ENCODE measurements at places on chromosomes 7 and 10. TPM values are rescaled to one million over a fixed set of nuclear protein-coding genes. Genes with fewer than 3 reads are reported as not detected.
A peak's percentile ranks its signal among the peaks of the same experiment; 100 is the strongest.

Gene RNF148
- total RNA-seq, result 10.2 TPM

Gene CUBN
- 1.7 TPM for total RNA-seq

DNA sequence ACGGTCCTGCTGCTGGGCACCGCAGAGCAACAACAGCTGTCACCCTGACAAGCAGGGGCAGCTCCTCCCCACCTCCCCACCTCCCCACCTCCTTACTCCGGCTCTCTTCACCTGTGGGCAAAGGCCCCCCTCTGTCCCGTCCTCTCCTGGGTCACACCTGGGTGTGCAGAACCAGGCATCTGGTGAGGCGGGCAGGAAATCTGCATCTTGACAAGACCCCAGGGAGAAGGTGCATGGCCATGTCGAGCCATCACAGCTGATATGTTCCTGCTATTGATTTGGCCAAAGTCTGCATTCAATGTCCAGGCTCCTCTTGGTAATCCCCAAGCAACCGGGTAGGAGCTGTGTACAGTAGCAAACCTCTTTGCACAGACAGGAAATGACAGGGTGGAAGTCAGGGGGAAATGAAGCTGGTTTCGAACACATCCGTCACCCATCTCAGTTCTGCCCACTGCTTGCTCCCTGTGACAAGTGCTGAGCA lies 554.2 kb downstream of the DNAJB6 start:
- no peak overlapping the region for H3K4me3 ChIP-seq
- H3K27me3 ChIP-seq, result no peaks in the 10 kb centered on the region
- H3K4me1 ChIP-seq, result no peaks in the 10 kb centered on the region
- H3K27ac ChIP-seq, result no peak overlapping the region
- DNase-seq, result no peak
- H3K36me3 ChIP-seq, result no peaks in the 10 kb centered on the region

DNA sequence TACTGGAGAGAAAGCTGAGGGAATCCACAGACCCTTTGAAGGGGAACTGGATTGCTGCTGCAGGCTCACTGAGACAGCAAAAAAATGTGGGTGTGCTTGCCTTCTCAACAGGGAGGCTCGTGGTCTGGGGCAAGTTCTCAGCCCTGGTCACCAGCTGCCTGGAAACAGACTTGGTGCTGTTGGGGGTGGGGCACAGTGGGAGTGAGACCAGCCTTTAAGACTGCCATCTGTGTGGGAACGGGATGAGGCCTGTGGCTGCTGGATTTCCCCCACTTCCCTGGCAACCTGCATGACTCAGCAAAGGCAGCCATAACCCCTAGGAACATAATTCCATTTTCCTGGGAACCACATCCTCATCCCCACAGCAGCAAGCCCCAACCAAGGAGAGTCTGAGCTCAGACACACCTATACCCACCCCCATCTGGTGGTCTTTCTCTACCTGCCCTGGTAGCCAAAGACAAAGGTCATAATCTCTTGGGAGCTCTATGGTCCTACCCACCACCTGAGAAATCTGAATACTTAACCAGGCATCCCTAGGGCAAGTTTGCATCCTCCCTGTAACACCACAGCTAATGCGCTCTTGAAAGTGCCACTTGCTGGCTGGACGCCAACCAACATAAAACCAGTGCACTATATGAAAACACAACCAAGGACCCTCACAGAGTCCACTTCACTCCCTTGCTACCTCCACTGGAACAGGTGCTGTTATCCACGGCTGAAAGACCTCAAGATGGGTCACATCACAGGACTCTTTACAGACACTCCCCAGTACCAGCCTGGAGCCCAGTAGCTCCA lies 45.0 kb upstream of the TFEC start:
- no peaks in the 10 kb centered on the region for H3K36me3 ChIP-seq
- no peak for DNase-seq
- H3K27ac ChIP-seq, result no peak overlapping the region
- H3K4me1 ChIP-seq, result no peaks in the 10 kb centered on the region
- no peaks in the 10 kb centered on the region for H3K27me3 ChIP-seq

Gene NPY4R
- 2.6 TPM for total RNA-seq

GRCh38 chr7:15862781-15863165 lies 176.3 kb upstream of the MEOX2 start:
- H3K4me3 ChIP-seq, result no peak overlapping the region
- DNase-seq, result no peak
- H3K4me1 ChIP-seq, result peaks cover 11% of the 10 kb centered on the region

DNA sequence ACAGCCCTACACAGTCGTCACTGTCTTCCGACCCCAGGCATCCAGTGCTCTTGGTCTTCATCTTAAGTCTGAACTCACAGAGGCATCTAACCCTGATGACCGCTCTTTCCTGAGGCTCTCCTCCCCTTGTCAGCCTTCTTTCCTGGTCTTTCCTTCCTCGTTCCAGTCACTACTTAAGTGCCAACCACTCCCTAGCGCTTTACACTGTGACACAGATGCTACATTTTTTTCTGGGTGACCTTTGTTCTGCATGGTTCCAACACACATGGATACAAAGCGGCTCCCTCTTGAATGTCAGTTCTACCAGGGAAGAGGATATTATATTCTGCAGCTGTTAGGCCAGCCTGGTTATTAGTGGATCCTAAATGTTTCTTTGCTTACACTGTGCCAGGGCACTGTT lies 12.7 kb downstream of the YWHAG start:
- no peak overlapping the region for H3K4me3 ChIP-seq
- H3K27ac ChIP-seq, result peak overlapping the region; percentile 85
- H3K27me3 ChIP-seq, result no peaks in the 10 kb centered on the region

DNA sequence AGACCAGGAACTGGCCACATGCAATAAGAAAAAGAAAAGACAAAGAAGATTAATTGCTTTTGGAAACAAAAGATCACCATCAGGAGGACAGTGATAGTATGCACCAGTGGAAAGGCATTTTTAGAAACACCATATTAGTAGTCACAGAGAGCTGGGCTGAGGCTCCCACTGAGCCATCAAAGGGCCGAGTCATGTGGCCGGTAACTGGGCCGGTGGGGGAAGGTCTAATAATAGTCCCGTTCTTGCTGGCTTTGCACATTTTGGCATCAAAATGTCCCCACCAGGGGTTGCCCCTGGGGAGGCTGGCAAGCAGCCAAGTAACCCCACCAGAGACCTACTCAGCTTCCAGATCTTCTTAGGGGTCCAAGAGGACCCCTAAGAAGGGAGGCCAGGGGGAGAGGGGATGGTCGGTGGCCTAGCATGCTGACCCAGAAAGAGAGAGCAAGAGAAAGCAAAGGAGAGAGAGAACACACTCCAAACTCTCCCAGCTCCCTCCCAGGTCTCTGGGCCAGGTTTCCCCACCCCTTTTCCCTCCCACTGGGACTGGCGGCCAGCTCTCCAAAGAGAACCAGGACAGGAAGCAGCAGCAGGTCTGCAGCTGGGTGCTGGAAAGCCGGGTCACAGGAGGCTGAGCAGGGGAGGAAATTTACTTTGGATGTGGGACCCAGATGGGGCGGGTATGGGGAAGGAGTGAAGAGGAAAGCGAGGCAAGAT lies 70.2 kb upstream of the FGFR2 start:
- H3K27ac ChIP-seq, result no peak overlapping the region
- peak; percentile 80 for DNase-seq
- H3K4me3 ChIP-seq, result no peak overlapping the region
- H3K36me3 ChIP-seq, result no peaks in the 10 kb centered on the region

Gene UCN3
- total RNA-seq, result 0.28 TPM

GRCh38 chr10:132497861-132498561 lies 39.6 kb upstream of the INPP5A start:
- H3K27ac ChIP-seq, result no peak overlapping the region
- no peaks in the 10 kb centered on the region for H3K36me3 ChIP-seq
- peaks cover 53% of the 10 kb centered on the region for H3K4me1 ChIP-seq
- DNase-seq, result peak; percentile 48

Gene CALD1
- 173 TPM for total RNA-seq

- H3K4me3 ChIP-seq, result no peak overlapping the region
- DNase-seq, result no peak
- H3K27me3 ChIP-seq, result no peaks in the 10 kb centered on the region
- H3K27ac ChIP-seq, result no peak overlapping the region
- H3K4me1 ChIP-seq, result no peaks in the 10 kb centered on the region
These were observed 75.6 kb upstream of the INSIG1 start for GRCh38 chr7:155222061-155222460.

DNA sequence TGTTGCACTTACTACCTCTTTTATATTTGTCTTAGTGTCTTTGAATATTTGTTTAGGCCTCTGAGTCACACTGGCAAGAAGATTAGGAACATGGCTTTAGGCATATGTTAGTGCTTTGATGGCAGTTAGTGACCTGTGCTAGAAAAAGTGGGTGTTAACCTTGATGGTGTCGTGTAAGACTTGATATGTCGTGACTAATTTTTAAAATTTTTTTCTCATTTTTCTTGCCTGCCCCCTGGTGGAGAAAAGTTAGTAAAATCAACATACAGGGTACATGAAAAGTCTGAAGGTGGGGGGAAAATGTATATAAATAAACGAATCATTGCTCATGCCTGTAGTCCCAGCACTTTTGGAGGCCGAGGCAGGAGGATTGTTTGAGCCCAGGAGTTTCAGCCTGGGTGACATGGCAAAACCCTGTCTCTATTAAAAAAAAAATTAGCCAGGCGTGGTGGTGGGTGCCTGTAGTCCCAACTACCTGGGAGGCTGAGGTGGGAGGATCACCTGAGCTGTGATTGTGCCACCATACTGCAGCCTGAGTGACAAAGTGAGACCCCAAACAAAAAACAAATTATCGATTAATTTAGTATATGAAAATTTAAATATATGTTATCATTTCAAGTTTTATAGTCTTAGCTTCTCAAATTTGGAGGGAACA lies 44.6 kb downstream of the TAX1BP1 start:
- DNase-seq, result no peak
- no peaks in the 10 kb centered on the region for H3K27me3 ChIP-seq
- no peaks in the 10 kb centered on the region for H3K36me3 ChIP-seq
- no peaks in the 10 kb centered on the region for H3K4me1 ChIP-seq
- no peak overlapping the region for H3K27ac ChIP-seq
- no peak overlapping the region for H3K4me3 ChIP-seq

GRCh38 chr10:71767420-71768035 lies 5.8 kb downstream of the VSIR start:
- no peaks in the 10 kb centered on the region for H3K36me3 ChIP-seq

Gene MMRN2
- 42.3 TPM for total RNA-seq
